ENCODE measurements at places on chromosomes 16 and 17.

- no peak for DNase-seq
Observed at GRCh38 chr17:41406205-41406604, 8.8 kb upstream of the KRT31 start.

GRCh38 chr16:25079637-25080378 lies 31.7 kb upstream of the LCMT1 start:
- DNase-seq: no peak

- DNase-seq: peak; percentile 82
Observed at GRCh38 chr17:50785946-50786570, 18.7 kb upstream of the ANKRD40CL start.

GRCh38 chr16:88493879-88494278 lies 40.8 kb downstream of the ZFPM1 start:
- DNase-seq: no peak

DNA sequence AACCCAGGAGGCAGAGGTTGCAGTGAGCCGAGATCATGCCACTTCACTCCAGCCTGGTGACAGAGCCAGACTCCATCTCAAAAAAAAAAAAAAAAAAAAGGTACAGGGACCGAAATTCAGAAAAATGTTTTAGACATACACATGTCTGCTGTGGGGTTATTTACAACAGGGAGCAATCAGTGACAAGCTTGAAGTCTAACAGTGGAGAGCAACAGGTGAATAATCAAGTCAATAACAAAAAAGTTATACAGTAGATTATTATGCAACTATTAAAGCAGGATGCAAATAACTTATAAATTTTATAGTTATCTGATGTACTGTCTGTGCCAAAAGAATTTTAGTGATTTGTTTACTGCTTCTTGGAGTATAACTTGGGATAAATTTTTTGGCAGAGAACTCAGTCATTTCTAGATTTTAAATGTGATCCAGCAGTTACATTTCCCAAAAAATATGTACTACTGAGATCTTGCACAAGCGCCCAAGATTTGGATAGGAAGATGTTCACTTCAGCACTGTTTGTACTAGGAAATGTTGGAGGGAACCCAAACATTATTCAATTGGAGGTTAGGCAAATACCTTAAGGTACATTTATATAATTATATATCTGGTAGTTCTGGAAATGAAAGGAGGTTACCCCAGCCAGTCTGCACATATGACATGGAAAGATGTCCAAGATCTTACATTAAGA lies 34.1 kb downstream of the EEF2K start:
- no peak for DNase-seq

- DNase-seq: no peak
Observed at GRCh38 chr16:69100071-69100691, 5.3 kb upstream of the HAS3 start.

- DNase-seq: peak; percentile 39
Observed at GRCh38 chr16:57645691-57646387, 17.4 kb downstream of the ADGRG1 start.

DNA sequence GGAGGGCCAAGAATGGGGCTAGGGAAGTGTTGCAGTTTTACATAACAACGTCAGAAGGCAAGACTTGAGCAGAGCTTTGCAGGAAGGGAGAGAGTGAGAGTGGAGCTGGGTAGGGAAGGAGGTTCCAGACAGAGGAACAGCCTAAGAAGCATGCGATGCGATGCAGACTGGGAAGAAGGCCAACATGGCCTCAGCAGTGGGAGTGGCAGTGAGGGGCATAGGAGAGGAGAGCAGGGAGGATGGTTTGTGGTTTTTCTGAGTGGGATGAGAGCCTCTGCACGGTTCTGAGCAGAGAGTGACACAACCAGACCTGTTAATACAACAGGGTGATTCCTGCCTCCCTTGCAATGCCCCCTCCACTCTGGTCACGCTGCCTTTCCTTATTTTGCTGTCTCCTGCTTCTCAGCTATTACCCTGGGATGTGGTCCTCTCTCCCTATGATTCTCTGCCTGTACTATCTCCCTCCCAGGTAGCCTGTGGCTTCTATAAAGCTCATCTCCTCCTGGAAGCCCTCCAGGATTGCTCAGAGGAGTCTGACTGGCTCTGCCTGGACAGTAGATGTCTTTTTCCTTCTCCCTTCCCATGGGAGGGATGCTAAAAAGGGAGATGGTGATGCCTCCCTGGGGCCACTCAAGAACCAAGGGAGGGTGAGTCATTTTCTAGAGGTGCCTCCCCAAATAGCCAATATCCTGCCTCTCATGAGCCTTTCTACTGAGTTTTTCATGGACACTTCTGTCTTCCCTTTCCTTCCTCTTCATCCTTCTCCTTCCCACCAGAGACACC lies 38.7 kb upstream of the NGFR start:
- peak; percentile 79 for DNase-seq

GRCh38 chr17:65853816-65854215 lies 292.4 kb upstream of the AXIN2 start:
- DNase-seq: no peak

- no peak for DNase-seq
Observed at GRCh38 chr17:59439262-59439661, 107.8 kb downstream of the YPEL2 start.

DNA sequence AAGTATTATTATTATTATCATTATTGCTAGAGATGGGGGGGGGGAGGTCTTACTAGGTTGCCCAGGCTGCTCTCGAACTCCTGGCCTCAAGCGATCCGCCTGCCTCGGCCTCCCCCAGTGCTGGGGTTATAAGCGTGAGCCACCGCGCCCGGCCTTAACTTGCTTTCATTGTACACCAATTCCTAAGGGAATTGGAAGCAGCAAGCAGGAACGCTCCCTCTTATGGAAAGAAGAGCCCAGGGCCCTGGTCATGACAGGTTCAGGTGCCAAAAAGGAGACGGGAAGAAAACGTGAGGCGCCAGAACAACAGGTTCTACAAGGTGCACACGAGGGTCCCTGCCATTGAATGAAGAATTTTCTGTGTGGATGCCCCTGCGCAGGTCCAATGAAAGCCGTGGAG lies 540 bp upstream of the RPL38 start:
- DNase-seq: no peak

GRCh38 chr17:63418540-63418939 lies 27.6 kb downstream of the CYB561 start:
- DNase-seq: no peak

GRCh38 chr16:50300942-50301625 lies 34.7 kb downstream of the ADCY7 start:
- peak; percentile 71 for DNase-seq

- DNase-seq: no peak
Observed at GRCh38 chr16:88888461-88889387, 22.3 kb upstream of the PABPN1L start.

DNA sequence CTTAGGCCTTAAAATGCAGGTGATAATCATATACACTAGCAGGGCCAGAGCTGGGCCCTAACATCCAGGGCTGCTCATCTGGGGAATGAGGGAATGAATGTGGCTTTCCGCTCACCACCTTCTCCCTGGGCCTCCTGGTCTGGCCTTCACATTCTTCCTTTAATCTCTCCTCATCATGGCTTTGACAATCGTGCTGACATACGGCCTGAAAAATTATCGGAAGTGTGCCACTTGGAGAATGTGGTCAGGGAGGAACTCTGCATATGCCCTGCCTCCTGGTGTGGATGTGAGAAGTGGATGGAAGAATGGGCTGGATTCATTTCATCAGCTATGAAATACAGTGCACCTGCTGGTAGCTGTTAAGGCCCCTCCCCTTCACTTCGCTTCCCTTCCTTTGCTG lies 2.4 kb downstream of the WSCD1 start:
- no peak for DNase-seq

- DNase-seq: peak; percentile 47
Observed at GRCh38 chr16:85569615-85570212, 43.4 kb upstream of the GSE1 start.

- no peak for DNase-seq
Observed at GRCh38 chr17:19800571-19800970, 52.5 kb upstream of the ALDH3A1 start.

DNA sequence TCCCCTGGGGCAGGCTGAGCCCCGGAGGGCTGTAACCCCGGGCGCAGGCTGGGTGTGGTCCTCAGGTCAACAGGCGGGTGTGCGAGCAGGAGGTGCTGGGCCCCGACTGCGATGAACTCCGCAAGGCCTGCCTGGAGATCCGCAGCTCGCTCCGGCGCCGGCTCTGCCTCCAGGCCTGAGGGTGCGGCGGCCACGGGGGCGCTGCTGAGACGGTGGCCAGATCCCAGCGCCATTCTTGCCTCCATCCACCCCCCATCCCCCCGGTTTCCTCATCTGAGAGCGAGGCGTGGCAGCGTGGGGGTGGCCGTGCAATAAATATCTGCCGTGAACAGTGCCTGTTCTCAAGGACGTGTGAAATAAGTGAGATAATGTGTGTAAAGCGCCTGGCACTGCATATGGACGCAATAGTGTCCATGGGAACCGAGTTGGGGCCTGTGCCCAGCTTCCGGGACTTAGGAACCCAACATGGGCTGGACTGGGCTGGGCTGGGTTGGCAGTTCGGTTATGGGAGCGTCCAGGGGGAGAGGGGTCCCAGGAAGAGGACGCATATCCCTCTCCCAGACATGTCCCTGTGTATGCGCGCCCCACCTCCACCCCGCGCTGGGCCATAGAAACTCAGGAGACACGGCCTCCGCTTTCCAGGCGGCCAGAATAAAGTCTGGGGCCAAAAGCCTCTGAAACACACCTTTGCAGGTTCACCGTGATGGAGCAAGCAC lies 15.0 kb downstream of the ZNF213 start:
- peak; percentile 75 for DNase-seq

DNA sequence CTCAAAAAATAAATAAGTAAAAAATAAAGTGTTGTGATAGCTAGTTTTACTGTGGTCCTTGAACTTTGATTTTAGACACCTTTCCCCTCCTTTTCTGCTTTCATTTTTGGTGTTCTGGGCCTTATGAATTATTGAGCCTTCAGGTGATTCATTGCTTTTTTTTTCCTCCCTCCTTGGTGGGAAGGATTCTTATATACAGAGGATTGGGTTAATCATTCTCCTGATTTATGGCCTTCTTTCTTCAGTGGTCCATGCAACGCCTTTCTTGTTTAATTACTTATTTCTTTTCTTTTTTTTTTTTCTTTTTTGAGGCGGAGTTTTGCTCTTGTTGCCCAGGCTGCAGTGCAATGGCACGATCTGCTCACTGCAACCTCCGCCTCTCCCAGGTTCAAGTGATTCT lies 8.0 kb upstream of the MYL4 start:
- no peak for DNase-seq

DNA sequence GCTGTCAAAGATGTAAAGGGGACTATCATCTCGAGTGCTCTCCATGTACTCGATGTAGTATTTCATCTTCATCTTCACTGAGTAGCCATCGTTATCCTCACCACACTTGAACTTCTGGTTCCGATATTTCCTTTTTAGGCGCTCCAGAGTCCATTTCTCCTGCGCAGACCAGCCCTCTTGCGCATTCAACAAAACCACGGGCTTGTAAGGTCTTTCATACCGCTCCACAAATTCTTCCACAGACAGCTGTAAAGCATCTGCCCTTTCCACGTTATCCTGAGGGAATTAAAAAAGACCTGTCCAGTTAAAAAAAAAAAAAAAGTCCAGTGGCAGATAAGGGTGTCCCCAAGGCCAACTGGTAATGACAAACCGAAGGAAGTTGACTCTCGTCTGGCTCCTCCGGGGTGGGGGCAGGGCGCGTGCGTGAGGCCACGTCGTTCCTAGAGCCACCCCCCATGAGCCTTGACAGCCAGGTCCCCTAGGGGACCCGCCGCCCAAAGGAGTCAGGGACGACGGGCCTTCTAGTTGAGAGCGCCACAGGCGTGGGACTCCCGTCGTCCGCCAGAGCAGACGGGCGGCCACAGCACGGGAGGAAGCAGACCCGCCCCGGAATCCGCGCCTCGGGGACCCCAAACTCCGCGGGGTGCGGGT lies 701 bp downstream of the JMJD6 start:
- peak; percentile 52 for DNase-seq

DNA sequence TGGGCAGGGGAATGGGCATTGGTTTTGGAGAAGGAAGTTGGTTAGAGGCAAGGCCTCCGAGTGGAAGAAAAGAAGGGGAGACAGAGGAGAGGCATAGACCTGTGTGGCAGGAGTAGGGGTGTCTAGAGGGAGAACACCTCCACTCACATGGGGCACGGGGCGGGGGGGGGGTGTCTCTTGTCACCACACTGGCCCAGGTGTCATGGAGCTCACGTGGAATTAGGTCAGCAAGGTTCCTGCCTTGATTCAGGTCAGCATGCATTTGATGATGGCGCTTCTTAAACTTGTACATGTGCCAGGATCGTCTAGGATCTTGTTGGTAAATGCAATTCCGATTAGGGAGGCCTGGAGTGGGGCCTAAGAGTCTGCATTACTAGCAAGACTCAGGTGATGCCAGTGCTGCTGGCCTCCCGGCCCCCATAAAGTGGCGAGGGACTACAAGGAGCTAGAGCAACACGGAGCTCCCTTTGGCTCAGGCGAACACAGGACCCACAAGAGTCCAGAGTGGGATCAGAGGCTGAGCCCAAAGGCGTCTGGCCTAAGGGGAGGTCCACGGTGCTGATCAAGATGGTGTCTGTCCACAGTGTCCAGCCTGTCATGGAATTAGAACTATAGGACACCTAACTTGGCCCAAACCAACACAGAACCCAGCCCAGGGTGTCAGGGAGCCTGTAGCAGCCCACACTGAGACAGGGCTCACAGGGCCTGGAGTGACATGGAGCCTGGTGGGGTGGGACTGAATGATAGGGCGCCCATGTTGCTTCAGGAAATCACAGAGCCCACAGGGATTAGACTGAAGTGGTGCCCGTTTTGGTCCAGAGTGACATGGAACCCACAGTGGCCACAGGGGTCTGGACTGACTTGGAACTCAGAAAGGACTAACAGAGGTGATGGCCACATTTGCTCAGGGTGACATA lies 16.7 kb downstream of the EPOP start:
- DNase-seq: no peak

DNA sequence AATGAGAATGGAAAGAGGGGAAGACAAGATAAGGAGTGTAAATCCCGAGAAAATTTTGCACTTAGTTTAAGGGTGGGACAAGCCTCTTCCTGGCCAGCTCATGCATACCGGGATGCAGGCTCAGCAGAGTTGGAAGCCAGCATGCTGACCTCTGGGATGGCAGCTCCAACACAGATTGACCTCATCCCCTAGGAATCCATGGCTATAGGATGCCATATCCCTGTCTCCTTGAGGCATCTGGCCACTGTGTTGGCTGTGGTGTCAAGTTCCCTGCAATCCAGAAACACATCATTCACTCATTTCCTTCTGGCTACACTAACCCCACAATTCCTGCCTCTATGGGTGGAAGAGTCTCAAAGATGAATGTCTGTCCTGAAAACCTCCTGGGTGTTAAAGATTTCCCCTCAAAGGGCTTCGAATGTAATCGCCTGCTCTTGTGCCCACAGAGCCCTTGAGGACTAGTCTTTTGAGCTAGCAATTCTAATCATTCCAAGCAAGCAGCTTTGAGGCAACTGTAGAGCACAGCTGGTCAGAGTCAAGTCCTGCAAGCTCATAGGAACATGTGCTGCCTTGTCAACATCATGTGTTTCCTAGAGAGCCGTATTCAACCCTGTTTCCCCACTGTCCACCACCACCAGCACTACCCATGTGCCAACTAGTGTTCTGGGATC lies 141.4 kb downstream of the PMP22 start:
- peak; percentile 46 for DNase-seq

- DNase-seq: no peak
Observed at GRCh38 chr16:69680358-69680757, 46.0 kb downstream of the NQO1 start.

Measured in AG08396 (cell line).